Tibial nerve (tissue), 4 donors: ENCODE measurements at places on chromosomes 3 and 15. TPM values are rescaled to one million over a fixed set of nuclear protein-coding genes. Genes with fewer than 3 reads are reported as not detected.
A peak's percentile ranks its signal among the peaks of the same experiment; 100 is the strongest.

The UBA7 gene
- total RNA-seq, result 47.9 TPM

The PATL2 gene
- total RNA-seq, result 0.98 TPM

The TRIM42 gene
- total RNA-seq, result not detected

The ANKUB1 gene
- total RNA-seq, result 0.60 TPM

The CD96 gene
- 3.3 TPM for total RNA-seq

The SERPINI2 gene
- not detected for total RNA-seq

DNA sequence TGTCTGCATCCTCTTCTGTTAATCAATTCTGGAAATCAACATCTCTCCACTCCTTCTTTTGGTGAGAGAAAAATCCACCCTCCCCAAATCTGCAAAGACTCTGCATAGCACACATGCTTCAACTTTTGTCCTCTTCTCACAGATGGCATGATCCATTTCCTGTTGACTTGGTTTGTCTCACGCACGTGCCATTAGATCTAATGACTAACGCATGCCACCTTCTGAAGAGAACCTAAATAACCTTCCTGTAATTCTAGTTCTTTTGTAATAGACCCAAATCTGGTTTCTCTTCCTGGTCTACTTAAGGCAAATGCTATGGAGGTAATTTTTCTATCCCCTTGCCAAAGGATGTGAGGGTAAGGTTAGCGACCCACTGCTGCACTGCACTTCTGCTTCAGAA is 51.0 kb upstream of the ATOSA start:
- DNase-seq, result no peak

DNA sequence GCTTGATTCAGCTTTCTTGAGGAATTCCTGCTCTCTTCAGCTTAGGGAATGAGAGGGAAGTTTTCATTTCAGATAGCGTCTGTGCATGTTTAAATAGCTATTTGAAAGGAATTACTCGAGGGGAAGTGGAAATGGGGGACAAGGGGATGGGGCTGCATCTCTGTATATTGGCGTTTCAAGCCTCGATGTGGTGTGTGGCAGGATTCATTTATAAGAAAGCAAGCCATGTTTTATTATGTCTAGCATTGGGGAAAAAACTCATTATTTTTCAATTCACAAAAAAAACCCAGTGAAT is 1.0 kb downstream of the ATP2C1 start:
- no peak for DNase-seq

- no peak for DNase-seq
Observed at GRCh38 chr3:72722930-72723726, 125.1 kb downstream of the SHQ1 start.

GRCh38 chr15:88220443-88221335 is 35.9 kb downstream of the NTRK3 start:
- no peak for DNase-seq

DNA sequence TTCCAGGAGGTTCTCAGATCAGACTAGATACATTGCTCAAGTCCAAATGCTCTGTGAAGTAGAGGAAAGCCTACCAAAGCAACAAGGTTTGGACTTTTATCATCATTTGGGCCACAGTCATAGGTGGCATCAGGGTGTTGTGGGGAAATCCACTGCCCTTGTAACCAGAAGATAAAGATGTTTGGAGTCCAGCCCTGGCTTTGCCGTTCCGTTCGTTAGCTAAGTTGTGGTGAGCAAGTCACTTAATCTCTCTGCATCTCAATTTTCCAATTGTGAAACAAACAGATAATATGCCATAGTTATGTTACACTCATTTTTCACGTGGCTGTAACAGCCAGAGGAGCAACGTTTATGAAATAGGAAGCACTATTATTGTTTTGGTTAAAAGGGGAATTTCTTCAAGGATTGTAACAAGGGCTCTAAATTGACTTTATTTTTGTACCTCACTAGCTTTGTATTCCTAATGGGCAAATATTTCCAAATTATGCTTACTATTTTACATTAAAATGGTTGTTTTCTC is 125.6 kb downstream of the CD47 start:
- DNase-seq, result no peak

DNA sequence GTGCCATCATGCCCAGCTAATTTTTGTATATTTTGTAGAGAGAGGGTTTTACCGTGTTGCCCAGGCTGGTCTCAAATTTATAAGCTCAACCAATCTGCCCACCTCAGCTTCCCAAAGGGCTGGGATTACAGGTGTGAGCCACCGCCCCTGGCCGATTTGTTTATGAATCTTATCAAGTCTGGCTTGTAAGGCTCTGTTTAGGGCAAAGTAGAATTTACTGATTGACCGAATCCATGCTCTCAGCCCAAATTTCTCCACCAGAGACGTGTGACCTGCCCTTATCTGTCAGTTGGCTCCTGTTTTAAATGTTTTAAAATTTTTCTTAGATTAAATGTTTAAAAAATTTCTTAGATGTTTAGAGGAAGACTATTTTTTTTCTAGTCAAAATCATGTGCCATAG is 19.5 kb downstream of the RAD54L2 start:
- DNase-seq, result no peak

GRCh38 chr15:60344461-60344860 is 53.3 kb downstream of the ANXA2 start:
- no peak for DNase-seq

DNA sequence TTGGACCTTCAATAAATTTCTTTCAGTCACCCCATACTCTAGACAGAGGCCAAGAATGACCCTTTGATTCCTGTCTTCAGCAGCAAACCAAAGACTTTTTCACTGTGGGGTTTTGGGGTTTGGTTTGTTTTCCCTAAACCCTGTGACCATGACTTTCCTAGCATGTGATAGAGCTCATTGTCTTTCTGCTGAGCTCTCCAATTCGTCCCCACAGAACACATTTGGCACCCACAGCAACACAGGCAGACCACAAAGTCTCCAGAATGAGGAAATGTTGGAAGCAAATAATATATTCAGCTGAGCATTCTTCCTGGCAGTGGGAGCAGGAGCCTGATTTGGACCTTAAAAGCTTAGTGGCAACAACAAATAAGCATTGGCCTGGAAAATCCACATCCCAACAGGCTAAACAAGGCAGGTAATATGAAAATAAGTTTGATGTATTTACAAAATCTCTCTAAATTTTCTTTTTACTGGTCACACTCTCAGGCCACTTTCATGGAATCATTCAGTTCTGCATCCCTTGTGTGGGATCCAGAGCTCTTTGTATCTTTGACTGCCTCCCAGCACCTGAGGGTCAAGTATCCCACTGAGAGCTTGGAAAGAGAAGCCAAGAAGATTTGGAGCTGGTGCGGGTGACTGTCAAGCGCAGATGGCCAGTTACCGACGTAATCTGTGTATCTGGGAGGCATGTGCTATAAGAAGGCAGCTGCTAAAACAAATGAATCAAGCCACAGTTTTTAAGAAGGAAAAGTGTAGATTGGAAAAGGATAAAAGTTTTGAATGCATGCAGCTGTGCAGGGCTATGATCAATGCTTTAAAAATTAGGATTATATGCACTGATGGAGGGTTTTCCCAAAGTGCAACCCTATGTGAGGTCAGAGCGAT is 36.5 kb upstream of the CPB1 start:
- peak; percentile 28 for DNase-seq

DNA sequence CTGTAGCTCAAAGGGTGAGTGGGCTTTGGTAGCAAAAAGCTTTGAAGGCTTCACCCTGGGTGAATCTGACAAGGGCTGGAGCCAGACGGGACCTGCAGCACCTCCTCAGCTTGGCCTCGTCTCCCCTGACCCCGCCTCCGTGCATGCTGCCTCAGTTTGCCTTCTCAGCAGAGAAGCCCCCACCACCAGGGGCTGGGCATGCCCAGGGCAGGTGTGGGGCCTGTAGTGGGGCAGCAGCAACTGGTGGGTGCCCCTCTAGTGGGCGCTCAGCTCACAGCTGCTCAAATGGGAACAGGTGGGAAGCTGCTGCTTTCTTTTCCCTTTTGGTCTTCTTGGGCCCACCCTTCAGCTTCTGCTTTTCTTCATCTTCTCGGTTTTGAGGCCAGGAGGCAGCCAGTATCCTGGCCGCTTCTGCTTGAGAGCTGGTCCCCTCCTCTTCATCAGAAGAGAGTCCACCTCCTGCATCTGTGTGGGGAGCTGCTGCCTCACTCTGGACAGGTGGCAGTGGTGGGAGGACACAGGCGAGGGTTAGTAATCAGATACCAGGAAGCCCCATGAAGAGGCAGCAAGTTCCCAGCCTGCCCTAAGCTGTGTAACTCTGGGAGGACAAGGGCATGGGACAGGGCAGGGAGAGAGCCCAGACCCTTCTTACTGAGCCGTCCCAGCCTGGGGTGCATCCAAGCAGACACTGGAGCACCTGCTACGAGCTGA is 21.0 kb downstream of the TMEM43 start:
- DNase-seq, result no peak

DNA sequence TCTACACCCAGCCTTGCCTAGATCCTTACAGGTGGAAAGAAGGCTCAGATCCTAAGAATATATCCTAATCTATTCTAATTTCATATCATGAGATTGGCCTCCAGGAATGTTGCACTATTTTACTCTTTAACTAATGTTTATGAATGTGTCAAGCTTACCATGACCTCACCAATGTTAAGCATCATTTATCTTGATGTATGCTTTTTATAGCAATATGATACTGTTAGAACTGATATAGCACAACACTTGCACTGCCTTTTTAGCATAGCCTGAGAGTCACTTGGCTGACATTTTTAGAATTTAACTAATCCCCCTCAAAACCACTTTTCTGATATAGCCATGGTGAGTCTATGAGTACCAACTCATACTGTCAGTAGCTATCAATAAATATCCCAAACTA is 191.5 kb upstream of the NR2F2 start:
- DNase-seq, result no peak

- no peak for DNase-seq
Observed at GRCh38 chr3:31180274-31180673, 285.8 kb upstream of the GADL1 start.

- DNase-seq, result no peak
Observed at GRCh38 chr3:43883729-43884396, 193.1 kb downstream of the ABHD5 start.

- no peak for DNase-seq
Observed at GRCh38 chr15:72774696-72775383, 8.7 kb downstream of the ADPGK start.

GRCh38 chr3:120775411-120775810 is 32.9 kb downstream of the GTF2E1 start:
- DNase-seq, result no peak

DNA sequence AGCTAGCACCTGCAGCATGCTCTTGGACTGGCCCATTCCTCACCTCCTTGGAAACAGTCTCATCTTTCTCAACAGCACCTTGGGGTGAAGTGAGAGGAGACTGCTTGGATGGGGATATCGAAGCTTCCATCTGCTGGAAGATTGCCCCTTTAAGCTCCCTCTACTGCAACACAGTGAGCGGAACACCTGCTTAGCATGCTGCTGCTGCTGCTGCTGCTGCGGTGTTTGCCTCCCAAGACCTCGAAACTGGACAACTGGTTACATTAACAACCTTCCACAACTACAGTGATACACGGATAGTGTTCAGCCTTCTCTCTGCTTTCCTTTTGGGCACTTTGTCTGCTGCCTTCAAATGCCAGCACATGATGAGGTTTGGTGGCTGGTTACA is 253.9 kb upstream of the LYSMD4 start:
- DNase-seq, result no peak

GRCh38 chr15:80159811-80160569 is 7.2 kb downstream of the FAH start:
- no peak for DNase-seq

- no peak for DNase-seq
Observed at GRCh38 chr3:56864918-56865524, 63.3 kb upstream of the ARHGEF3 start.

DNA sequence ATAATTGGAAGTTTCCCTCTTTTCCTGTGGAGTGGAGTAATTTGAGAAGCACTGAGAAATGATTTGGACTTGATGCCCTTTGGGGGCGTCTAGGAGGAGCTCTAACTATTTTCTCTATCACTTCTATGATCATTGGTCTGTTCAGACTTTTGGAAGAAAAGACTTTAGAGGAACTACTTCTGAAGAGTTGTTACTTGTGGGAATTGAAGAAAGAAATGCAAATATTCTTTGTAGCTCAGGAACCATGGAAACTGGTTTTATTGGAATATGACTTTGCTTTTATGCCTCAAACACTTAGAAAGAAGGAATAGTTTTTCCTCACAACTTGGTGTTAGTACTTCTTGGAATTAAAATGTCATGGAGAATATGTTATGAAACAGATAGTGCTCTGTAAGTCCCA is 122.0 kb upstream of the ALDH1A3 start:
- DNase-seq, result no peak

DNA sequence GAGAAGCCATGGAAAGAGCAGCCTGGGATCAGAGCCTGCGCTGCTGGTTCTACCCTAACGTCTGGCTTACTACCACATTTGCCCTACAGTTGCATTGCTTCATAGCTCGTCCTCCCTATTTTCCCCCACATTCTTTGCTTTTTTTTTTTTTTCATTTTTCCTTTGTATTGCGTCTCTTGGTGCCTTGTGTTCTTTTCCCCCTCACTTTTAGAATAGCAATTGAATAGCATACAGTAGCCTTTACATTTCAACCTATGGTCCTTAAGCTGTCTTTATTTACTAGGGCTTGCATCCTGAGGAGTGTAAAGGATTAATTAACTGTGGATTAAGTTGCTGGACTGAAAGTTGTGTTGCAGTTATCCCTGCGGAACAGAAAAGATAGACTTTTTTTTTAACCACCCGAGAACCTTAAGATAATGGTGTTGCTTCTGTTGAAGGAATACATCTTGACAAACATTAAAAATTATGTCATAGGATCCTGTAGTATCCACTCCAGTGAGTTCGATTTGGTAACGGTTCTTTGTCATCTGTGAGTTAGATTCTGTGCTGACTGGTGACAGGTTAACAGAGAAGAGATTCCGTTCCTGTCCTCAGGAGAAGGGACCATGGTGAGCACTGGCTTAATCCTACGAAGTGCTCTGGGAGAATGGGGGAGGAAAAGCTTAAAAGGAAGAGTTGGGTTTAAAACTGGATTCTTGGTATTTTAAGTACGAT is 417.4 kb upstream of the NAALADL2 start:
- no peak for DNase-seq

- no peak for DNase-seq
Observed at GRCh38 chr3:153305189-153305588, 143.2 kb downstream of the RAP2B start.

- no peak for DNase-seq
Observed at GRCh38 chr3:54530091-54530490, 397.8 kb downstream of the LRTM1 start.

DNA sequence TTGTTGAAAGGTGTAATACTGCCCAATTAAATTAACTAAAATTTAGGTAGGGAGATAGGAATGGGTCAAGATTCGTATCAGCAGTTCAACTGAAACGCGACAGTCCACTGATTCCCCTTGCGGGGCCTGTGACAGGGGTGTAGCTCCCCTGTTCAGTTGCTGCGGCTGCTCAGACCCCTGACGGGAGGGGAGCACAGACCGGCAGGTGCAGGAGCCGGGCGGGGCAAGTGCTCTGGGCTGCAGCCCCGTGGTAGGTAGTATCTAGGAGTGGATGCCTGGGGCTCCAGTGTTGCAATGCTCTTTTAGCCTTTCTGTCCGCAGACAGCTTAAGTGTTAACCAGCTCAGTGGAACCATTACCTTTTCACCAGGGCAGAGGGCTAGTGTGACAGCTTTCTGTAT is 164.9 kb downstream of the ROBO2 start:
- DNase-seq, result no peak

DNA sequence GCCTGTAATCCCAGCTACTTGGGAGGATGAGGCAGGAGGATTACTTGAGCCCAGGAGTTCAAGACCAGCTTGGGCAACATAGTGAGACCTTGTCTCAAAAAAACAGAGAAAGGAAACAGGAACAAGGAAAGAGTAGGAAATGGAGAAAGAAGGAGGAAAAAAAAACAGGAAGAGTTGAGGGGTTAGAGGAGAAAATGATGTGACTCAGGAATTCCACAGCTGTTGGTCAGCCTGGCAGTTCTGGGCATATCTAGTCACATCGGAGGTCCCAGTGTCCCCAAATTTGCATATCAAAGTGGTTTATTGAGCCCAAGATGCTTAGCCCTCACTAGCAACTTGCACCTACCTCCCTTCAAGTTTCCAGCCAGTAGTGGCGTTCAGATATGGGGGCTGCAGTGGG is 18.8 kb upstream of the JMJD7 start:
- no peak for DNase-seq
